DMS79 (cell line): ENCODE measurements at places on chromosomes 16 and 17.
A peak's percentile ranks its signal among the peaks of the same experiment; 100 is the strongest.

DNA sequence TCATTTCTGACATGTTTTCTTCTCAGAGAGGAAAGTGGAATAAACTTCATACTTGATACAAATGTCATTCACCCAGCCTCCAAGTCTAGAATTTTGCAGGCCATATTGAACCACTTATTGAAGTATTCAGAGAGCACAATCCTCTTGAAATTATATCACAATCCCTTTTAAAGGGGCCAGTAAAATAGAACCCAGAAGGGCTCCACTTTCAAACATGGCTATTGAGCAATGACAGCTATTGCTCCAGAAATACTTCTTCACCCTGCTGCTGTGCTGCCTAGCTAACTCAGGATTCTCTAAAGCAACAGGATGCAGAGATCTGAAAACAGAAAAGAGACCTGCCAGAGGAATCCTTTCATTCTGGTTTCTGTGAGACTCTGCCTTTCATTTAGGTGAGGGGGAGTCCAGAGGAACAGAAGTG, 275.0 kb upstream of the CDH5 start:
- no peak for DNase-seq

- no peak for DNase-seq
Observed at GRCh38 chr16:78436846-78437245, 337.4 kb downstream of the WWOX start.

GRCh38 chr16:74431516-74431915, 10.2 kb upstream of the CLEC18B start:
- DNase-seq: no peak

- peak; percentile 35 for DNase-seq
Observed at GRCh38 chr17:35449371-35449931, 885 bp upstream of the SLFN13 start.

DNA sequence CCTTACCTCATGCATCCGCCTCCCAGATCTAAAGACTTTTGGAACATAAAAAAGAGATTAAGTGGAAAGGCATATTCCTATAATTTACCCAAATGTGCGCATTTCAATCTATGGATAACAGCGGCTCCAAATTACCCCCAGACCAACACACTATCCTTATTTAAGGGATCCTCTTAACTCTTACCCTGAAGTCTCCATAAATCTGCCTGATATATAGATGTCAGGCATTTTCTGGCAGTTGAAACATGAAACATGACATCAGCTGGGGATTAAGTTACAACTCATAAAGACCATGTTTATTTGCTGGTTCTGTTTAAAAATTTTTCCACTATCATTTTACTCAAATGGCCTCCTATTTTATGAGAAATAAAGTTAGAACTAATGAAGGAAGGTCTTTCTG, 478.5 kb upstream of the SALL1 start:
- DNase-seq: no peak

GRCh38 chr17:80937462-80938381, 53.9 kb upstream of the CHMP6 start:
- DNase-seq: no peak

- no peak for DNase-seq
Observed at GRCh38 chr16:56611281-56611833, 3.0 kb downstream of the MT2A start.

GRCh38 chr16:88742896-88743605, 36.7 kb downstream of the CTU2 start:
- no peak for DNase-seq

DNA sequence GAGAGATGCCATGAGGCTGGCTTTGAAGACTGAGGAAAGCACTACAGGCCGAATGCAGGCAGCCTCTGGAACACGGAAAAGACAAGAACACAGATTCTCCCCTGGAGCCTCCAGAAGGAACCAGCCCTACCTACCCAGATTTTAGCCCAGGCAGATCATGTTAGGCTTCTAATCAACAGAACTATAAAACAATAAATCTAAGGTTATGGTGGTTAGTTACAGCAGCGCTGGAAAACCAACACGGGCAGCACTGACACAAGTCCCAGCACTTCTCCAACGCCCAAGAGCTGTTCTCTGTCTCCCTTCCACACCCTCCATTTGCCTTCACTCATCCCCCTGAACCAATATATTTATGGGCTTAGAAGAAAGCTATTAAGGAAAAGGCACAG, 7.5 kb downstream of the ANKRD11 start:
- no peak for DNase-seq

DNA sequence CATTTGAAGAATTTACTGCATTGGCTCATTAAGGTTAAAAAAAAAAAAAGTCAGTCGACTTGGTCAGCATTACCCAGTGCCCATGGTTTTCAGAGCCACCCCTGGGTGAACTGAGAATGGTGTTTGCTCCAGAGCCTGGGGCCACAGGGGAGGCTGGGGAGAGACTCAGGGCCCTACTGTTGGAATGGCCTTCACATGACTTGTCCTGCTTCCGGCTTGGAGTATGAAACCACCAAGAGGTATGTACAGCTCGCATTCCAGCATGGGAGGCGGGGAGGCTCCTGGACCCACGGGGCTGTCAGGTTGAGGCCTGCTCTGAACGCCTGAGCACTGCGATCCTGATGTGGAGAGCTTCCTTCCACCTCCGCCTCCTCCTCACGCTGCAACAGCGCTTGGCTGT, 36.8 kb downstream of the MSI2 start:
- no peak for DNase-seq

DNA sequence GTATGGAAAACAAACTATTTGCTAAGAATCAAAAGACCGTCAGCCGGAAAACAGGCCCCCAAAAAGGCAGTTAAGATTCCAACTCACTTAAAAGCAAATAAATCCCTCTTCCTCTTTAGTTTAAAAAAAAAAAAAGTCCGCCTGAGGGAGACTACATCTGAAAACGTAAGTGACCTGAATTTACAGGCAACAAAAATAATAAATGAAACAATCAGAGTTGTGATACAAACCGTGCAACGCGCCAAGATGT, 1.1 kb downstream of the KANSL1 start:
- DNase-seq: no peak

GRCh38 chr17:7460850-7461660, 16.2 kb downstream of the CHRNB1 start:
- no peak for DNase-seq

- DNase-seq: no peak
Observed at GRCh38 chr16:48910214-48910613, 300.2 kb upstream of the N4BP1 start.

DNA sequence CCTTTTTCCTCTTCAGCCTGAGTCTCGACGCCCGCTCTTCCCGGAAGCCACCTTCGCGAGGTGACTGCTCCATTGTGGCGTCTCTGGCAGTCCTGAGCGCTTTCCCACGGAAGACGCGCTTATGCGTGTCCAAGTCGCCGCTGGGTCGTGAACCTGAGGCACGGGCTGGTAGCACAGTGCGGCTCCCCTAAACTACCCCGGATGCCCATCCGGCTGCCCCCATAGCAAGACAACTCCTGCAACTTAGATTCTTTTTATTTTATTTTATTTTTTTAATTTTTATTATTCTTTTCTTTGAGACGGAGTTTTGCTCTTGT, 2.1 kb upstream of the ESRP2 start:
- DNase-seq: no peak

GRCh38 chr16:50573947-50574744, 25.9 kb downstream of the NKD1 start:
- no peak for DNase-seq

DNA sequence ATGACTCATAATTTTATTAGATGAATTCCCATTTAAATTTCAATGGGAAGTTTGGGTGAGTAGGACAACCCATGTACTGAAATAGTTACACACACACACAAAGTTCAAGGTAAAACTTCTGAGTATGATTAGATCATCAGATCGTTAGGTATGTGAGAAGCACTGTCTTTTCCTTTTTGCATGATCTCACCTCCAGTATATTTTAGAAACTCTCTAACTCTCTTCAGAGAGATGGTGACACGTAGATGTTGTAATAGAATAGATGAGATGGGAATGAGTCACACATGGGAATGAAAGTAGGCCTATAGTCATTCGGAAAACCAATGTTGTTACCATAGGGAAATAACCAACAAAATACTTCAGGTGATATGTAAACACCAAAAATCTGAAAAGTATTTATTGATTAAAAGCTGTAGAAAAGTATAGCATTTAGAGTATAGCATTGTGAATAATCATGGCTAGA, 22.2 kb downstream of the KRT23 start:
- DNase-seq: no peak

DNA sequence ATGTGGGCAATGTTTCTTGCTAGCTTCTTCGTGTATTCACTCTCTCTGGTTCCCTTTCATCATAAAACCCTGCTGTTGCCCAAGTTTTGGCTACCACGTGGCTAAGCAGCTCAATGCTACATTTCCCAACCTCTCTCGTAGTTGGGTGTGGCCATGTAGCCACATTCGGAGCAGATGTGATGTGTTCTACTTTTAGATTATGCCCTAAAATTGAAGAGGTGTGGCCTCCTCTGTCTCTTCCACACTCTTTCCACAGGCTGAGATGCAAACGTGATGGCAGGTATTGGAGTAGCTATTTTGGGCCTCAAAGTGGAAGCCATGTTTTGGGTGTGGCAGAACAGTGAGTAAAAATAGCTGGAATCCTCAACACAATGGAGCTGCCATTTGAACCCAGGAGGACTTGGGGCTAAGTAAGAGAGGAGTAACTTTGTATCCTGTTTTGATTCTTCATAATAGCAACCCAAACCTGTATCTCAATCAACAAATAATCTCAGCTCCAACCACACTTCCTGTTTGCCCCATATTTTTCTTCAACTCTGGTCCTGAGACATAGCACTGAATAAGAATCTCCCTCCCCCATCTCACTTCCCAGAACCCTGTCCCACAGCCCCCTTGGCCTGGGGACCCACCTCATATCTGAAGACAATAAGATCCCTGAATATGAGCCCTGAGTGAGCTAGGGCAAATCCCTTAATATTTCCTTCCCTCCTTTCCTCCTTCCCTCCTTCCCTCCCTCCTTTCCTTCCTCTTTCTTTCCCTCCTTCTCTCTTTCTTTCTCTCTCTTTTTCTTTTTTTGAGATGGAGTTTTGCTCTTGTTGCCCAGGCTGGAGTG, 4.0 kb downstream of the NUPR1 start:
- no peak for DNase-seq

DNA sequence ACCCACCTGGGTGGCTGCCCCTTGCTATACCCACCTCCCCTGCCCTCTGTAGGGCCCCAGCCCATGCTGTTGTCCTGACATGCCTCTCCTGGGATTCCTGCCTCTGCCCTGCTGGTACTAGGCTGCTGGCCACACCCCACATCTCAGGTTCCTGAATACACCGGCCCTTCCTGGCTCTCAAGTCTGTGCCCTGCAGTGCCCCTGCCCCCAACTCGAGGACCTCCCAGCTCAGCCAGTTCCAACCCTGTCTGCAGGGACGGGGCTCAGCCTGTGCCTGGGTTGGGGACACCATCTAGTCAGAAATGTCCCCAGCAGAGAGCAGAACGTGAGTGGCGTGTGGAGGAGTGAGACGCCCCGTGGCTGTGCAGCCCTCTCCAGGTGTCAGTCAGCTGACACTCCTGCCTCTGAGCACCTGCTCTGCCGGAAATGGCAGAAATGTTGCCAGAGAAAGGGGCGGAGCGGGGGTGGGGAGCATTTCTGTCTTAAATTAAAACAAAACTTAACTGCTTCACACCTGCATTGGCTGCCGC, 28.7 kb downstream of the ACSF3 start:
- DNase-seq: peak; percentile 54

GRCh38 chr17:64491034-64491860, 5.6 kb downstream of the POLG2 start:
- DNase-seq: no peak

GRCh38 chr17:6241996-6242395, 171.8 kb downstream of the WSCD1 start:
- no peak for DNase-seq
